ENCODE measurements at places on chromosomes 5 and 9.

GRCh38 chr5:149839761-149840160 is 104.8 kb downstream of the PDE6A start:
- no peak for DNase-seq

DNA sequence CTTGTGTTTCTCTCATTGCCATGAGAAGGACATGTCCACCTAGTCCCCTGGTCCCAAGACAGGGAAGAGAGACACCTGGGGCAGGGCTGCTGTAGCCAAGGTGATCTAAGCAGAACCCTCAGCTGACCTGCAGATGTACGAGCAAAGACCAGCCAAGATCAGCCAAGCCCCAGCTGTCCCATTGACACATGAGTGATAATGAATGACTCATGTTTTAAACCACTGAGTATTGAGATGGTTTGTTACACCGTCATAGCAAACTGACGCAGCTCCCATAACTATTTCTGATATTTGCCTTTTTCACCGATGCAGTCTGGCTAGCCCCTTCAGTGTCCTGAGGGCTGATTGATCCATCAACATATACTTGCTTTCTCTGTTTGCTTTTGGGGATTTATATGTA is 6.7 kb downstream of the OR1K1 start:
- no peak for DNase-seq

DNA sequence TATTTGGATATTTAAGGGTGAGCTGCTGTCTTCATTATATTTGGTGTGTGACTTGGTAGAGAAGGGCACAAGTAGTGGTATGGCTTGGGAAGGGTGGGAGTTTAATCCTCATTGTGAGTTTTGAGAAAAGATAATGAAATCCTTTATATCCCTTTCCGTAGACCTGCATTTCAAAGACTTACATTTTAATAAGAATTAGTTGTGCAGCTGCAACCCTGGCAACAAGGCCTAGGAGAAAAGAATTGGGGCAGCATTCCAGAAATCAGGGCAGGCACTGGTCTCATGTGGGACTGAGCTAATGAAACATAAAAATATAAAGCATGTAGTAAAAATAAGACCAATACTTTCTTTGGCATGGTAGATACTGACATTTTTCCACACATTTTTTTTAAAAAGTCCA is 60.5 kb downstream of the CDC42SE2 start:
- DNase-seq = no peak

DNA sequence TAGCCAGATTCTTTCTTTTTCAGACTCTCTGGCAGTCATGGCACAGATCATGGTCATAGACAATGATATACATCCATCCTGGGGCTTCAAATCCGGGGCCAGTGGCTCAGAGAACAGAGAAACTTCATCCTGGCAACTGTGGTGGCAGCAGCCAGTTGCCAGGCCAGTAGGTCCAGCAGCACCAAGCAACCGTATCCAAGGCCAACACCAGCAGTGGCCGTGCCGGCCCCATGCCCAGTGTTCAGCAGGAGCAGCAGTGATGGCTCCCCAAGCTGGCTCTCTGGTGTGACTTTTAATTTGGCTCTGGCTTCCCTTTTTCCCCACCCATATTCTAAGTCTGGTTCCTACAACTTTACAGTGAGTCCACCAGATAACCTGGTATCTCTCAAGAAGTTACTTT is 300.5 kb downstream of the DEPDC1B start:
- DNase-seq = no peak

GRCh38 chr9:126705767-126706697 is 92.3 kb downstream of the LMX1B start:
- no peak for DNase-seq

DNA sequence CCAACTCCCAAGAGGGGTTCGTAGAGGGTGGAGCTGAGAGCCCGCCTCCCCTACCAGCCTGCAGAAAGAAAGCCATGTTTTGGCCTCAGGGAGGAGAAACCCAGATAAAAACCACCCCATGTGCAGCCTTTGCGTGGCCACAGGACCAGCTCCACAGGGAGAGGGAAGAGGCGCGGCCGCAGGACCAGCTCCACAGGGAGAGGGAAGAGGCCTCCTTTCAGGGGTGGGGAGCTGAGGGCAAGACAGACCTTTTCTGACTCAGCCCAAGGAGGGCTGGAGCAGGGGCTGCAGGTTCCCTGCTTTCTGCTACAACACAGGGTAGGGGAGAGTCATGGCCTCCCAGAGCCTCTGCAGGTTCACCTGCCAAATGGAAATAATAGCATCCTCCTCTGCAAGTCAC is 37.6 kb upstream of the KCNMB1 start:
- DNase-seq = no peak

GRCh38 chr9:121731919-121732318 is 80.5 kb downstream of the DAB2IP start:
- no peak for DNase-seq

GRCh38 chr5:158115468-158115867 is 256.5 kb upstream of the CLINT1 start:
- no peak for DNase-seq

DNA sequence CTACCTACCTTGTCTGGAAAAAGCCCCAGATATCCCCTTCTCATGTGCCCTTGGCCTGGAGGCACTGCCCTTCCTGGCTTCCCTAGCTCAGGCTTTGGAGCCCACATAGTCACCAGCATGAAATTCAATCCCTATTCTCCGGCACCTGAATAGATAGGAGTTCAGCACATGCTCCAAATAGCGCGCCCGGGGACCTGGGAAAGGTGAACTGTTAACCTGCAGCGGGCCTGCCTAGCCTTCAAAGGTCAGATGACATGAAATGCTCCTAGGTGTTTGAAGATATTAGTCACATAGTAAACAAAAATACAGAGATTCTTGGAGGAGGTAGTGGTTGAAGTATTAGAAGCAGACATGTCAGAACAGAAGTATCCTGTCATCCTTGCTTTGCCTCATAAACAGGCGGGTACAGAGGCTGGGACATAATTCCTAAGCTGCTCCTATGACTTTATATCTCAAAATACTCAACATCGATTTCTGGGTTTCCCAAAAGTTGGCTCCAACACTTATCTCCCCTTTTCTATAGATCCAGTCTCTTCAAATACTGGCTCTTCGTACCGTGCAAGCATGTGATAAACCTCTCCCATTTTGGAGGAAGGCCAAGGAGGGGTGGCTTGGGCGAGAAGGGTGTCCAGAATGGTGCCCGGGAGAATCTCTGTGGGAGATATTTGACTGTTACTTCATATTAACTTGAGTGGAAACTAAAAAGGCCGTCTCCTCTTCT is 88.0 kb upstream of the ANKH start:
- DNase-seq = no peak

- no peak for DNase-seq
Measured at GRCh38 chr5:73966451-73966850, 340.5 kb downstream of the ARHGEF28 start.

GRCh38 chr5:1317921-1318565 is 23.2 kb upstream of the TERT start:
- DNase-seq = no peak

- DNase-seq = no peak
Measured at GRCh38 chr9:112552229-112553056, 65.8 kb downstream of the KIAA1958 start.

DNA sequence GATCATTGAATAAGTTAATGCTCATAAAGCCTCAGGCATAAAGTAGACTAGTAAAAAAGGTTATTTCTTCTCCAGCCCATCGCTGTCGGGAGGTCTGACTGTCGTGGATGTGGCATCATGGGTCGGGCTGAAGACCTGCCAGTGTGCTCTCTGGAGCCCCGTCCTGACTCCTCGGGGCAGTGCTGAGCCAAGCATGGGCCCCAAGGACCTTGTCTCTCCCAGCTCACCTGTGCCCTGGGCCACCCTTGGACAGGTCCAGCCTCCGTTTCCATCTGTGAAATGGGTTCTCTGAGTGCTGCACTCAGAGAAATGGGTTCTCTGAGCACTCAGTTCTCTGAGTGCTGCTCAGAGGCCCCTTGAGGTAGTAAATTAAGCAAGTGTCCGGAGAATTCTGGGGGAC is 269.0 kb downstream of the GADD45G start:
- DNase-seq = no peak

DNA sequence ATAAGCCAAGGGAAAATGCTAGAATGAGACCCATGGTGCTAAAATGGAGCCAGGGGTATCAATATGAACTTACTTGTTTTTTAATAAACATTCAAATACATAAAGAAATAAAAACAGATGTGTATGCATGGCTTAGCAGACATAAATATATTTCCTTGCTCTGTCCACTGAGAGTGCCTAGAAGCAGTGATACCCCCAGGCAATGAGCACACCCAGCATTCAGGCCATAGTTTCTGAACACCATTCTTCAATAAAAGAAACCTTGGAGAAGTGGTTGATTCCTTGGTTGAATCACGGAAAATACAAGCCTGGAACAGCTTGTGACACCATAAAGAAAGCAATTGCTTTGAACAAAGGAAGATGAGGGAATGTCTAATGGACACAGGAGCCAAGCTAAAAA is 16.5 kb downstream of the LARS1 start:
- no peak for DNase-seq

DNA sequence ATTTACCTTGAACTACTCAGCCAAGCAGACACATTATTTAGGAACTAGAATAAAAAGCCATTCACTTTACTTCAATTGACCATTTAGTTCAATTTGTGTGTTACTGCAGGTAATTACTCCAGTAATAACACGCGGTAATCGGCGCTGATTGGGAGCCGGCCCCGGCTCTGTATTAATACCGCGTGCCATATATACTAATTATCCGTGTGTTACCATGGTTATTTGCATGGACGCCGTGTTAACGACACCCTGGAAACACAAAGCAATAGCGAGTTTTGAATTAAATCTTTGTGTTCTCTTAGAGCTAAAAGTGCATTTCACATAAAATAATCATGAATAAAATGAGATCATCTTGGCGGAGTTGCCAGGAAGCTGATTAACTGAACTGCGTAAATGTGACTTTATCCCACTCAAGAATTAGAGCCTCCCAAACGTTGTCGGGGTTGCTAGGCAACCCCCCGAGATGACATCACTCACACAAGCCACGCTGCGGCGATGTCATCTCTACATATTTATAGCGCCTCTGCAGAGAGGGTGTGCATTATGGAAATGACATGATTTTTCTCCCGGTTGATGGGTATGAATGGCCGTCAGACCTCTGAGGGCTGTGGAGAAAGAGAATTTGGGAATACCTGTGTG is 41.4 kb upstream of the RNU6ATAC start:
- DNase-seq = peak; percentile 77

DNA sequence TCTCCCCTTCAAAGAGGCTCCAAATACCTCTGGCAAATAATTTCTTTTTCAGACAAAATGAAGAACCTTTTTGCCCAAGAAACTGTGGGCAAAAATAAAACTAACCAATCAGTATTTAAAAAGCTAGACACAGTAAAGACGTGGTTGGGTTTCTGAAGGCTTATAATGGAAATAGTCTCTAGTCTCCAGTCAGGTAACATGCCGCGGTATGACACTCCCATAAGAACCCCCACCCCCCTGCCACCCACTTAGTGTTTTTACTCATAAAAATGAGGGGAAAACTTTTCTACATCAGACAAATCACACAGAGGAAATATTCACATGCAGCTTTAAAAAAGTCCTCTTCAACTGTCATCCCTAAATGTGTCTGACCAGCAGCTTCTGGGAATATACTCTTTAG is 105.3 kb downstream of the THBS4 start:
- no peak for DNase-seq

DNA sequence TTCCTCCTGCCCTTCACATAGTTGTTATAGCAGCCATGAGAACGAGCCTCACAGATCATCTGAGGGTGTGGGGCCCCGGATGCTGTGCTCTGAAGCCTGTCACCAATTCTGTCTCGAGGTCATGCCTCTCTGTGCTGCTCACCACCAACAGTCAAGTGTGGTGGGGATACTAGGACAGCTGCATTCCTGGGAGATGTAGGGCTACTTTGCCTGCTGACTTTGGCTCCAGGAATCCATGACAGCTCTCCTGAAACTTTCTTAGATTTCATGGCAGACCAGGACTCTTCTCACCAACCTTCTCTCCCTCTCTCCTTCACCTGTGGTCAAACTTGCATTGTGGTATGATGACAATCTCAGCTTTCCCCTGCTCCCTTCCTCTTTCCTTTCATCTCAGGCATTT is 395.9 kb downstream of the PSAT1 start:
- DNase-seq = no peak

- no peak for DNase-seq
Measured at GRCh38 chr5:176446028-176446665, 2.0 kb upstream of the FAF2 start.

DNA sequence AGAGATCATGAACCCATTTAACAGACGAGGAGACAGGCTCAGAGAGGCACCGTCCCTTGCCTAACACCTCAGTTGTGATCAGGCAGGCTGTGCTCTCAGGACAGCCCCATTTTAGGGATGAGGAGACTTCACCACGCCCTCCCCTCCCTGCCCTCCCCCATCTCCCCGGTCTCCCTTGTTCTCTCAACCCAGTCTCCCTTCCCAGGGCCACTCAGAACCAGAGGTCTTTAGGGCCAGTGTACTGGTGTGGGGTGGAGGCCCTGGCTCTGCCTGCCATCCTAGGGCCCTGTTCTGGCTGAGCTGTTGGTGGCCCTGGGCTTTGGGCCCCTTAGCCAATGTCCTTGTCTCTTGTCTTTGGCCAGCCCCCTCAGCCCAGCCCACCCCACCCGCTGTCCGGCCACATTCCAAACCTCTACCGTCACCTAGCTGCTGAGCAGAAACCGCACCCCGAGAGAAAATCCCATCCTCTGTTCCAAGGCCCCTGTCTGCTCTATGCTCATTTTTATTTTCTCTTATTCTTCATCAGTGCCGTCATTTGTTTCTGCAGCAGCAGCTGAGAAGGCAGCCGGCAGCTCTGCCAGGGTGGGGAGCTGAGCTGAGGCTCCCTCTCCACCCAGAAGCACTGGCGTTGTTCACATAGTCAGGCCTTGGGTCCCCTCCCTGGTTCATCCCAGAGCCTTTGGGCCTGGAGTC is 33.9 kb downstream of the OLFML2A start:
- DNase-seq = no peak
